Stimulated activated CD8-positive, alpha-beta memory T cell treated with anti-CD3 and anti-CD28 coated beads, Interleukin-2, amount 100 ng/mL, for 1 hour (primary cell): ENCODE measurements at places on chromosomes 12 and 14.

- no peak for DNase-seq
These were observed 12.5 kb downstream of the TAS2R13 start for GRCh38 chr12:10896854-10897253.

DNA sequence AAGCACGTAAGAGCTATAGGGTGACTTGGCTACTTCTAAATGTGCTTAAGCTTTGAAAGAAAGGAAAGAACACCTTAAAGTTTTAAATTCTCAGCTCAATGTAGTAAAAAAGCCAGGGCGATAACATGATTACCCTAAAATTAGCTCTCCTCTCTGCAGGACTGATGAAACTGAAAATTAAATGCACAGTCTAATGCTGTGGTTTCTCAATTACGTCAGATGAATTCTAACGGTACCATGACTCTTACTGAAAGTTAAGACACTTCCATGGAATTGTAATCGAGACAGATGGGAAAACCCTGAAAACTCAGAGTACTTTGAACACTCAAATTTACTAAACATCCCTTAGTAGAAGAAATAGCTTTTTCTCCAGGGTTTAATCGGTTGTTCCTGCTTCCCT lies 25.9 kb upstream of the PRKD1 start:
- DNase-seq = no peak

DNA sequence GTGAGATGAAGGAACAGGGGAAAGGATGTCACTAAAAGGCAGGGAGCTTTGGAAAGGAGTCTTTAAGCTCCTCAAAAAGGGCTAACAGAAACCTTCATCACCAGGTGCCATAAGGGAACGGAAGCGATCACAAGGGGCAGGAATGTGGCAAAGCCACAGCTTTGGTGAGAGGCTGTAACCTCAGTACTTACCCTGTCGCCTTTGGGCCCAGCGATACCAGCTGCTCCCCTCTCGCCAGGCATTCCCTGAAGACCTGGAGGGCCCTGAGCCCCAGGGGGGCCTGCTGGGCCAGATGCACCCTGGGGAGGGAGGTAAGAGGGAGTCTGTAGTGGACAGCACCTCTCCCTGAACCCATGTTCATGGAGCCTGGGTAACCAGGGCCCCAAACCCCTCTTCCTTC lies 18.9 kb downstream of the TMEM106C start:
- DNase-seq = no peak

GRCh38 chr12:102107970-102108369 lies 11.9 kb downstream of the NUP37 start:
- no peak for DNase-seq

DNA sequence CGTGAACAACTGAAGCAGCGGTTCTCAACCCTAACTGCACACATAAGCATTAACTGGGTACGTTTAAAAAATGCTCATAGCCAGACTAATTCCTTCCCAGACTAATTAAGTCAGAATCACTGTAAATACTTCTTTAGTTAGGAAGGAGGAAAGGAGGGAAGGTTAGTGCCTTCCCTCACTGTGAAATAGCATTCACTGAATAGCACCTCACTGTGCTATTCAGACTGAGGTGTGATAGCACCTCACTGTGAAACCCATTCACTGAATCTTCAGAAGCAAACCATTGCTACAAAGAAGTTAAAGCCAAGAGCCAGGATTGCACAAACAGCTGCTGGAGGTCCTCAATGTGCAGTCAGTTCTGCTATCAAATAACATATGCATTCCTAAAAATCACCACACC lies 58.8 kb downstream of the RTN1 start:
- DNase-seq = no peak

DNA sequence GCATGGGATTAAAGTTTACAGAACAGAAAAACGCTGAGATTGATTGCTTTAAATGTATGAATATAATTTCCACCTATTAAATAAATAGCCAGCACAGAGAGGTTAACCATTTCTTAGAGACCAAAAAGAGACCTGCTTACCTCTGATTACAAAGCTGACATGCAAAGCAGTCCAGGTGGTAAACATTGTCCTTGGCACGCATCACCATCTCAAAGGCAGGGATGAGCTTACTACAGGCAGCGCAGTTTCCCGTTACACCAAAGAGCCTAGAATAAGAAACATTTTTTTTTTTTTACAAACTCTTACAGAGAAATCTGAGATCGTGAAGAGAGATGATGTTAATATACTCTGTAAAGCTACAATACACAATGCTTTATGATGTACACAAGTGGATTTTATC lies 45.7 kb downstream of the LMO3 start:
- DNase-seq = no peak

- DNase-seq = no peak
These were observed 513 bp downstream of the HOXC11 start for GRCh38 chr12:53973236-53974042.

DNA sequence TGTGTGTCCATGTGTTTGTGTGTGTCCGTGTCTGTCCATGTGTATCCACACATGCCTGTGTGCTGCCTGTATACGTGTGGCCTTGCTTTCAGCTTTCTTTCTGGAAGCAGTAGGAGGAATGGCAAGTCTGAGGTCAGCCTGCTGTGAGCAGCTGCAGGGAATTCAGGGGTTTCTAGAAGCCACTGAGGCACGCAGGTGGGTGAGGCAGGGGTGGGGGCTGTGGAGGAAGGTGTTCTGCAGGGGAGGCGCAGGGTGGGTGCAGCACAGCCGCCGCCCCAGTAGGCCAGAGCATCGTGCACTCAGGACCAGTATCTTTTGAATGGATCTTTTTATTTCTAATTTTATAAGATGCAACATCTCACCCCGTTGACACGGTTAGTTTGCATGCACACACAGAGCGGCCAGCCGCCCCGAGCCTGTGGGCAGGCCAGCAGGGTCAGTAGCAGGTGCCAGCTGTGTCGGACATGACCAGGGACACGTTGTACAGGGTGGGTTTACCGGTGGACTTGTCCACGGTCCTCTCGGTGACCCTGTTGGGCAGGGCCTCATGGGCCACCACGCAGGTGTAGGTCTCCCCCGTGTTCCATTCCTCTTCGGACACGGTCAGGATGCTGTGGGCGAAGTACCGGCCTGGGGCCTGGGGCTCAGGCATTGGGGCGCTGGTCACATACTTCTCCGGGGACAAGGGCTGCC lies 327.7 kb downstream of the TMEM121 start:
- DNase-seq = no peak

GRCh38 chr14:33259764-33260163 lies 321.1 kb downstream of the NPAS3 start:
- DNase-seq = no peak

DNA sequence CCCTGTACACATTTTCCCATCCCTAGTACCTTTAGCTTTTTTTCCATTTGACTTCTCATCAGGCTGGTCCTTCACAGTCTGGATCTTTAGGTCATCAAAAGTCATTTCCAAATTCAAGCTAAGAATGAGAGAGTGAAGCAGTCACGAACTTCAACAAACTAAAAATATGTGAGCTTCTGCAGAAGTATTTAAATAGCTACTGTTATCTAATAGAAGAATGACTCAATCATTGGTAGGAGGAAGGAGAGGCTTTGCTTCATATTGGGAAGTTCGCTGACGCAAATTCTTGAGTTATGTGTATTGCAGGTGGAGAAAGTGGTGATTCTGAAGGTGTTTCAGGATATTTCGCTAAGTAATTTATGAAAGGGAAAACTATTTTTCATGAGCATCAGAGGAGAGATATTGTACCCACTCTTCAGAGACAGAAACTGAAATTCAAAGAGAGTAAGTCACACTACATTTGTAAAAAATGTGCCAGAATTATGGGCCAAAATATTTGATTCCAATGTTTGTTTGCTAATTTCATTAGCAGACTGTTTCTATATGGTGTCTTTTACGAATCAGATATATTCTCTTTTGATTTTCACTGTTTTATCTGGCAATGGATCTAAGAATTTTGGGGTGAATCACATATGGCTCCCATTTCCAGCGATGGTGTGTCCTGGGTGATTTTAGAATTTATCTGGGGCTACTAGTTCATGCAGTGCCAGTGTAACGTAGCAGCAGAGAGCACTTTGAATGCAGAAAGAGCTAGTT lies at the start of gene OLR1:
Gene OLR1, minus strand, starts transcription at position 160 of the 756 bp plus-strand sequence. Its CDS starts 55 bp downstream, at position 105.
- no peak for DNase-seq

DNA sequence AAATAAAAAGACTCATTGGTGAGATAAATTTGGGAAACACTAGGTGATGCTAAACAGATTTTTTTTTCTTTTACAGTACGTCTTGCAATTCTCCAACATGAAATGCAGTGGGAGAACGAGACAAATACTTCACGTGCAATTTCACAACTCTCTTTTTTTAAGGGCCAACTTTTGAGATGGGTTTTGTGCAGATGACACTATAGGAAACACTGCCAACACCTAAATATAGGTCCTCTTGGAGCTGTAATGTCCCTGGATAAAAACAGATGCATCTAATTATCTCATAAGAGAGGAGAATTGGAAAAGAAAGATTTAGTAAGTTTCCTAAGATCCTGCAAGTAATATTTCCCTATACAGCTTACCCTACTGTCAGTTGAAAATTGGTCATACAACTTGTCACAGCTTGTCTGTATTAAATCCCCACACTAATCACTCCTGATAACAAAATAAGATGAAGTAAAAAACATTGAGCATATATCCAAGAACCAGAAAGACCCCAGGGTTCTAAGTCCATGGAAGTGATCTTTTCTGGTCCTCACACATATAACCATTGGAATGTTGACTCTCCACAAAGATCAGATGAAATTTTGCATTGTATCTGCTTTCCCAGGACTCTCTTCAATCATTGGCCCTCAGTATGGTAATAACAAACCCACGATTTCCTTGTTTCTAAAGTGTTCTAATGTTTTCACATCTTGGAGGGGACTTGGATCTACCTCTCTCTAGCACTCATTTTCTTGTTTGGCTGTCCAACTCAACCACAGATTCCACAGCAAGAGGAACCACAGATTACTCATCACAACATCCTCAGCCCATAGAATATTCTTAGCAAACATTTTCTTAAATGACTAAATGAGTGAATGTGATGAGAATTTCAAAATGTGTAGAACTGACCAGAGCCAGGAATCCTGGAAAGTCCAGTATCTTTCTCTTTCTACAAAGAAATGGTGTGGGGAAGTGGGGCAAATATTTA lies 769.4 kb upstream of the USP15 start:
- DNase-seq = no peak

GRCh38 chr12:83389237-83389996 lies 702.7 kb downstream of the TMTC2 start:
- no peak for DNase-seq

- DNase-seq = no peak
These were observed 71.9 kb downstream of the SLC25A47 start for GRCh38 chr14:100394886-100395672.

DNA sequence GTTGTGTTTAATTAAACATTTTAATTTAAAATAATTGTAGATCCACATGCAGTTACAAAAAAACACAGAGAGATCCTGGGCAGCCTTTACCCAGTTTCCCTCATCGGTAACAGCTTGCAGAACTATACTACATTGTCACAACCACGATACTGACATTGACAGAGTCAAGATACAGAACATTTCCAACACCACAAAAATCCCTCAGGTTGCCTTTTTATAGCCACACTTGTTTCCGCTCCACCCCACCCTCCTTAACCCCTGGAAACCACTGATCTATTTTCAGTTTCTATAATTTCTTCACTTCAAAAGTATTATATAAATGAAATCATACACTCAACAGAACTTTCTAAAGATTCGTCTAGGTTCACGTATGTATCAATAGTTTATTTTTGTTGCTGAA lies 458.8 kb upstream of the SOX5 start:
- no peak for DNase-seq

- DNase-seq = no peak
These were observed 2.4 kb upstream of the OR4K5 start for GRCh38 chr14:19917955-19918518.

DNA sequence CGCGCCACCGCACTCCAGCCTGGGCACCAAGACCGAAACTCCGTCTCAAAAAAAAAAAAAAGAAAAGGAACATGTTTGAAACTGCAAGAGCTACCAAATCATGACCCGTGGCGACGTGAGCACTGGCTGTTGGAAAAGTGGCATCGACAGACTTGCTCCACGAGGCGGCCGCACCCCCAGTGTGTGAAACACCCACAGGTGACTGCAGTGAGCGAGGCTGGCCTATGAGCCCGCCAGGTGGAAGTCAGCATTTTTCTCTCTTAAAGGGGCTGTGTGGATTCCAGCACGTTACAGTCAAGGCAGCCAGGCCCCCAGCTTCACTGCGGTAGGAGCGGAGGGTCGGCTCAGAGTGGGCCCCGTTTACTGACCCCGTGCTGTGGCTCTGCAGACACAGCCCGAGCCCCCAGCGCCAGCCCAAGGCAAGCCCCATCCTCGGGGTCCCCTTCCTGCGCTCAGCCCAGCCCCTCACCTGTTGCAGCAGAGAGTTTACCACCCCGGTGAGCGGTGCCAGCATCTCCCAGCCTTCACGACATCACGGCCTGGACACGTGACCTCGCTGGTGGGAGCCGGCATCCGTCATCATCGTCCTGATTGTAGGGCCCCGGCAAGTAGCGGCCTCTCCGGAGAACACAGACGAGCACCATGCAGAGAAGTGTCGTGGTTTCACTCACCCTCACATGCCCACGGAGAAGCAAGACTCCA lies 54.3 kb upstream of the FBRSL1 start:
- no peak for DNase-seq

DNA sequence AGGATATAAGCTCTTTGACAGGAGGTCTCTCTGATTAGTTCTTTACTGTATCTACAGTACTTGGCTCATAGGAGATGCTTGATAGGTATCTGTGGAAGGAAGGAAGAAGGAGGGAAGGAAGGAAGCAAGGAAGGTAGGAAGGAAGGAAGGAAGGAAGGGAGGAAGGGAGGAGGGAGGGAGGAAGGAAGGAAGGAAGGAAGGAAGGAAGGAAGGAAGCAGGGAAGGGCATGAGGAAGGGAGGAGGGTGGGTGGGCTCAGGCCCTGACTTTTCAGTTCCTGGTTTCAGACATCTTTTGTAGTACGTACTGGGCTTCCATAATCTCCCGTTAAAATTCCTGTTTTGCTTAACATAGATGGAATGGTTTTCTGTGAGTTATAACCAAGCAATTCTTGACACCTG lies 175.0 kb upstream of the NUDT4 start:
- DNase-seq = no peak

DNA sequence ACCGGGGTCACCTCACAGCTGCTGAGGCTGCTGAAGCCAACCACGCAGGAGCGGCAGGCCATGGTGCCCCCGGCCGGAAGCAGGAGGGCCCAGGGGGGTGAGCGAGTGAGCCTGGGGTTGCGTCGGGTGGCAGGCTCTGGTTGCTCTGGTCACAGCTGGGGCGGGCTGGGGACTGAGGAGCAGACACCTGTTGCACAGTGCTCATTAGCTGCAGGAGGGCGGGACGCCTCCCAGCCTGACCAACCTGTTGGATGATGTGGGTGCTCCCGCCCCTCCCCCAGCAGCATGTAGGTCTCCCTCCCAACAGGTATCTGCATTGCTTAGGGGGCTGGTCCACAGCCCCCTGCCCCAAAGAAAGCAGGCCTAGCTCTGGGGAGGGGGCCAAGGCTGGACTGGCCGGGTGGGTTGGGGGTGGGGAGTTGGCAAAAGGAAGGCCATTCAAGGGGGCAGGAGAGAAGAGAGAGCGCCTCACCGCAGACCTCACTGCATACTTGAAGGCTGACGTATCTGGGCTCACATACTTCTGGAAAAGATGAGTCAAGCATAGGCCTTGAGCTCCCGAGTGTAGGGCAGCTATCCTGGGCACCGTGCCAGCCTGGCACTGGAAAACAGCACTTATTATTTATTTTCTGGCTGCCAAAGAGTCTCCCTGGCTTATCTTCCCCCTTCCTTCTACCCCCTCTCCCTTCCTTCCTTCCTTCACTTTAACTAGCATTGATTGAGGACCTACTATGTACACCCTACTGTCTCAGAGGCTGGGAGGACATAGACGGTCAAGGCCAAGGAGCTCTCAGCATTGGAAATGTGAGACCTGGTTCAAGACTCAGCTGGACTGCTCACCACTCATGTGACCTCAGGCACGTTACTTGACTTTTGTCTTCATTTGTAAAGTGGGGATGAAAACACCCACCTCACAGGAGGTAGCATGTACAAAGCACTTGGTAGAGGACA lies at the start of gene KRT80:
Gene KRT80, minus strand, starts transcription at position 174 of the 951 bp plus-strand sequence. Its CDS starts 112 bp downstream, at position 62.
- DNase-seq = no peak
